Airway epithelial cell (primary cell): ENCODE measurements at places on chromosomes 1 and 21. TPM values are rescaled to one million over a fixed set of nuclear protein-coding genes. Genes with fewer than 3 reads are reported as not detected.

Gene PRAMEF11
- not detected in 2 replicates for total RNA-seq

Gene PTPN22
- total RNA-seq = 0.49 and 1.1 TPM in 2 replicates

Gene ENAH
- total RNA-seq = 62.5 and 67.4 TPM in 2 replicates

Gene VHLL
- total RNA-seq = not detected in 2 replicates

Gene FAM151A
- total RNA-seq = not detected in 2 replicates

Gene IRF6
- 144 and 195 TPM in 2 replicates for total RNA-seq

Gene INSRR
- not detected in 2 replicates for total RNA-seq

Gene DCST2
- total RNA-seq = 0.07 TPM in 1 of 2 replicates, not detected in the other

Gene NEGR1
- total RNA-seq = 0.05 and 0.07 TPM in 2 replicates

Gene NPHP4
- total RNA-seq = 6.2 and 7.0 TPM in 2 replicates

Gene SIPA1L2
- total RNA-seq = 9.2 and 12.4 TPM in 2 replicates

Gene PGLYRP4
- total RNA-seq = 3.5 and 10.7 TPM in 2 replicates

Gene HMCN1
- total RNA-seq = 0.46 and 1.3 TPM in 2 replicates

Gene CHRM3
- under 0.01 TPM in 1 of 2 replicates, not detected in the other for total RNA-seq

Gene ACTN2
- total RNA-seq = not detected in 2 replicates

Gene CAMK1G
- total RNA-seq = not detected in 2 replicates

Gene MTARC1
- total RNA-seq = 5.1 and 5.6 TPM in 2 replicates

Gene LIPI
- not detected in 2 replicates for total RNA-seq

Gene SH2D5
- 8.5 and 15.4 TPM in 2 replicates for total RNA-seq

Gene PARS2
- total RNA-seq = 5.5 and 6.6 TPM in 2 replicates

Gene TNFRSF14
- total RNA-seq = 3.3 and 5.1 TPM in 2 replicates

Gene TIE1
- total RNA-seq = not detected in 2 replicates

Gene HCRTR1
- total RNA-seq = not detected in 2 replicates

Gene REG4
- not detected in 2 replicates for total RNA-seq

Gene OR2L8
- not detected in 2 replicates for total RNA-seq

Gene KRTAP21-2
- total RNA-seq = not detected in 2 replicates

Gene SUSD4
- total RNA-seq = 1.8 and 3.2 TPM in 2 replicates

Gene DENND2C
- total RNA-seq = 13.0 and 17.3 TPM in 2 replicates

Gene DNAJC28
- total RNA-seq = 0.42 TPM in 2 replicates

Gene CDC20
- 152 and 191 TPM in 2 replicates for total RNA-seq
